ENCODE measurements at places on chromosomes 3 and 15. TPM values are rescaled to one million over a fixed set of nuclear protein-coding genes. Genes with fewer than 3 reads are reported as not detected.

The HHLA2 gene
- total RNA-seq, result not detected

The ERICH6 gene
- total RNA-seq, result not detected

The ADAMTS17 gene
- 0.28 TPM for total RNA-seq

The PDCD10 gene
- 63.0 TPM for total RNA-seq

The DUOXA2 gene
- total RNA-seq, result not detected

GRCh38 chr3:186421946-186422345 lies 59.9 kb upstream of the DGKG start:
- H3K27ac ChIP-seq, result no peak overlapping the region
- H3K4me1 ChIP-seq, result peaks cover 15% of the 10 kb centered on the region
- H3K4me3 ChIP-seq, result no peak overlapping the region
- peaks cover 2% of the 10 kb centered on the region for H3K27me3 ChIP-seq

- H3K27ac ChIP-seq, result no peak overlapping the region
- H3K36me3 ChIP-seq, result peaks cover 6% of the 10 kb centered on the region
- H3K4me1 ChIP-seq, result no peaks in the 10 kb centered on the region
- DNase-seq, result no peak
- no peaks in the 10 kb centered on the region for H3K27me3 ChIP-seq
- no peak overlapping the region for H3K4me3 ChIP-seq
These were observed 73.0 kb downstream of the COL8A1 start for GRCh38 chr3:99711351-99711750.

DNA sequence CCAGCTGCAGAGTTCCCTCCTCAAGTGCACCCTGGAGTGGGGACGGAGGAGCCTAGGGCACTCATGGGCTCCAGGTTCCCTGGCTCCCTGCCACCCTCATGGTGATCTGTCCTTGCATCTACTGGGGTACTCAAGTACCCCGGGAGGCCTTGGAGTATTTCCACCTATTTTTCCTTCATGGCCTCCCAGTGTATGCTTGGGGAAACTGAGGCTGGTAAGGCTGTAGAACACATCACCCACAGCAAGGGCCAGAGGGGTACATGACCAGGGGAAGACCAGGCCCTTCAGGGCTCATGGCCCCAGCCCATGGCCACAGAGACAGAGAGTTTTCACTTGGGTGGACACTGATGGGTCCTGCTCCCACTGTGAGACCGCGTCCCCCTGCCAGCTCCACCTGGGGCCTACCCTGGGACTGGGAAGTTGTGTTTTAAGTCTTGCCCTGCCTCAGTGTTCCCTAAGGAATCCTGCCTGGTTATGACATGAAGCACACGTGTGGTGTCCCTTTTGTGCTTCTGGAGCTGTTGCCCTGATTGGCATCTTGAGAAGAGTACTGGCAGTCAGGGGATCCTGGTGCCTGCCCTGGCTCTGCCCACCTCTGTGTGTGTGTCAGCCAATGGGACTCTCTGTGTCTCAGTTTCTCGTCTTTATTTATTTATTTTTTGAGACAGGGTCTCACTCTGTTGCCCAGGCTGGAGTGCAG lies 132.8 kb downstream of the TJP1 start:
- H3K27ac ChIP-seq, result no peak overlapping the region
- DNase-seq, result no peak
- no peaks in the 10 kb centered on the region for H3K27me3 ChIP-seq
- peaks cover 9% of the 10 kb centered on the region for H3K4me1 ChIP-seq

Measured in IMR-90 (cell line).